ENCODE measurements at places on chromosomes 3 and 15. TPM values are rescaled to one million over a fixed set of nuclear protein-coding genes. Genes with fewer than 3 reads are reported as not detected.

The KIF15 gene
- 0.30 TPM for total RNA-seq

DNA sequence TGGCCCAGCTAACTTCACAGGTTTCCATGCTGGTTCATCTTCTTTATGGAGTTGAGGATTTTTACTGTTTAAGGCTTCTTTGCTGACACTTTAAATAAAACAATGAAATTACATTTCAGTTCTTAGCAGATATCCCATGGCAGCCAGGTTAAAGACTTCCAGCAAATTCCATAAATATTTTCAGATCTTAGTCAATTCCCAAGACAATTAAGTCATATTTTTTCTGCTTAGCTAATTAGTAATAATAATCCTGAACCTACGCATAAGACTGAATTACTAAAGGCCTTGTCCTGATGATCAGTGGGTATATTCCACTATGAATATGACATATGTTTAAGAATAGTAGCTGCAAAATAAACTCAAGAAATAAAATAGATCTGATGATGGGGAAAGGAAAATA is 83.3 kb downstream of the NR2E3 start:
- no peak for DNase-seq

GRCh38 chr15:74220475-74221248 is 15.5 kb upstream of the CCDC33 start:
- no peak for DNase-seq

The ADCY5 gene
- total RNA-seq: 192 TPM

DNA sequence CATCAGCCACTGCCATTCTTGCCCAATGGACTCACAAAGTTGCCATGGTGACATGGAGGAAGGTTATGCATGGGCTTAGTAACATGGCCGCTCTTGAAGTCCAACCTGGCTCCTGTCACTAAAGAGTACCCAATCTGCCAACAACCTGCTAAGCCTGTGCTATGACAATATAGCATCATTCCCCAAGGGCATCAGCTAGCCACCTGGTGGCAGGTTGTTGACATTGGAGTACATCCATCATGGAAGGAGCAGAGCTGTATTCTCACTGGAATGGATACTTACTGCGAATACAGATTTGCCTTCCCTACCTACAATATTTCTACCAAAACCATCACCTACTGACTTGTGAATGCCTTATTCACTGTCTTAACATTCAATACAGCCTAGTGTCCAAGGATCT is 138.9 kb upstream of the RORA start:
- no peak for DNase-seq

The FRMD5 gene
- total RNA-seq: 69.1 TPM

GRCh38 chr3:136931606-136932005 is 26.2 kb upstream of the IL20RB start:
- no peak for DNase-seq

GRCh38 chr3:16236856-16237393 is 27.8 kb downstream of the DPH3 start:
- DNase-seq: no peak

GRCh38 chr3:72559385-72559784 is 288.9 kb downstream of the SHQ1 start:
- no peak for DNase-seq

The CHRNA5 gene
- total RNA-seq: 2.0 TPM

The PCYT1A gene
- 116 TPM for total RNA-seq

- no peak for DNase-seq
These were observed 262.0 kb downstream of the CLSTN2 start for GRCh38 chr3:140196970-140197369.

DNA sequence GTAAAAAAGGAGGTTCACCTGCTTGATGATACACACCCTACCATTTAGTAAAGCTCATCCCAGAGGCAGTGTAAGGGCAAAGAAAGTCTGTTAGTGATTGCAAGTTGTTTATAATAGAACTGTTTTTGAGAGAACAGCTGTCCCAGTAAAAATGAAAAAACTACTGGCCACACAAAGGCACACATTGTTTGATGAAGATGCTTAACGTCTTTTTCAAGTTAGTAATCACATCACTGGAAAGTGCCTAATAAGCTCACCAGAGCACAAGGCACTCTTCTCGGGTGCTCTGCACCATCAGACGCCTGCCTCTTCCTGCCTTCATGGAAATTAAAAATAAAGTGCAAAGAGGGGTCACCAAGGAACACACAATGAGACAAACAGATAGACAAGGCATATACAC is 186.9 kb downstream of the PDZRN3 start:
- DNase-seq: no peak

DNA sequence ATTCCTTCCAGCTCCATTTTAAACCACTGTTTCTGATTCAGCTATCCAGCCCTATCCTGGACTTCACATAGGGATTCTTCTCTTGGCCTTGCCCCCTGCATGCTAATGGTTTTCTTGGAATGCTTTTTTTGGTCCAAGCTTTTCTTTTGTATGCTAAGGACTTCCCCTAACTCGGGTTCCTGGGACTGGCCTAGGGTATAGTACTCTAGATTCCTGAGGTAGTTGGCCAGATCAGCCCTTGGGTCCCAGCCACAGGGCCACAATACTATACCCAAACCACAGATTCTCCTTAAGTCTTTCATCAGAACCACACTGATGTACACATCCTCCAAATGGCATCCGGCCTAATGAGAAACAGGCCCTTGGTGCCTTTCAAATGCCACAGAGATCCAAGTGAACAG is 2.8 kb downstream of the FYCO1 start:
- no peak for DNase-seq

The EFHB gene
- total RNA-seq: 0.59 TPM

The CHRNB4 gene
- not detected for total RNA-seq

The CTXND1 gene
- total RNA-seq: 5.6 TPM

GRCh38 chr3:4948395-4948794 is 30.8 kb upstream of the BHLHE40 start:
- DNase-seq: no peak

The SCAANT1 gene
- total RNA-seq: not detected

The SNTN gene
- total RNA-seq: not detected

DNA sequence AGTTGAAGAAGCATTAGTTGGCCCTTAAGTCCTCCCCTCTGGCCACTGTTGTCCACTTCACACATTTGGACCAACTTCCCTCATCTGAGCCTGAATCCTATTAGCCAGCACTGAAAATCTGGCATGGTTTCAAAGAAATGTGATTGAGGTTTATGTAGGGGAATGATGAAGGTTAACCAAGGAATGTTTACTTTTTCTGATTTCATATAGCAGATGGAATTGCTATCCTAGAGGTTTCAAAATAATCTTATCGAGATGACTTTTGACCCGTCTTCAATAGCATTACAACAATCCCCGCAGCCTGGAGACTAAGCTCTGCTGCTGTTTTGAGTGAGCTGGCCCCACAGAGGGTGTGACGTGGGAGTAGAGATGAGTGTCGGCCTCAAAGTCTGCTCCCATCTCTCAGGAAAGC is 200.8 kb upstream of the IL12A start:
- DNase-seq: no peak

The C3orf52 gene
- total RNA-seq: 5.1 TPM

The TSEN2 gene
- total RNA-seq: 11.1 TPM

DNA sequence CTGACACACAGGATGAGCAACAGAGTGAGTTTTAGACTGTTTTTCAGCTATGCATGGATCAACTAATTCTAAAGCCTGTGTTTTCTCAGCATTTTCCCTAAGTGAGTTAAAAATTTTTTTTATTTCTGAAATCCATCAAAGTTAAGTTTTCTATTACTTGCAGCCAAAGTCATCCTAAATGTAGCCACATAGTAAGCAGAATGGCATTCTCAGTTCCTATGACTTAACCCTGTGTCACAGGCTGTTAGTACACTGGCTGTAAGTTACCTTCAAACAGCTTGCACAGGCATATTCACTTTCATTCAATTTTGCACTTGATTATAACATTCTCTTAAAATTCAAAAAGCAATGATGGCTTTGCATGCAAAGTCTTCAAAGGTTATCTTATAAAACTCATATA is 368.2 kb downstream of the OCA2 start:
- no peak for DNase-seq

The SLC41A3 gene
- 35.6 TPM for total RNA-seq

DNA sequence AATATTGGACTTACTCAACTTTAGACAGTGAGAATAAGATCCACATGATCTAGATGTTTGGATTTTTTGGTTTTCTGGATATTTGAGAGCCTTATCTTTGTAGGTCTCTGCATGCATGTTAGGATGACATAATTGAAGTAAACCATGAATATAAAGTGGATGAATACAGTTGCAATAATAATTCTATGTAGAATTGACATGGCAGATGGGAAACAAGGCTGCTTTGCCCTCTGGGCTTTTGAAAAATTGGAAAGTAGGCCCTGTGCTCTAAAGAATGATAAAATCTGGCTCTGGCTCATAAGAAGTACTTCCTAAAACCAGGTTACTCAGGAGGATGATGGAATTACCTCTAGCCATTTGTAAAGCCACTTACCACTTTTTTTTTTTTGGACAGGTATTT is 86.9 kb downstream of the ZNF609 start:
- DNase-seq: no peak

DNA sequence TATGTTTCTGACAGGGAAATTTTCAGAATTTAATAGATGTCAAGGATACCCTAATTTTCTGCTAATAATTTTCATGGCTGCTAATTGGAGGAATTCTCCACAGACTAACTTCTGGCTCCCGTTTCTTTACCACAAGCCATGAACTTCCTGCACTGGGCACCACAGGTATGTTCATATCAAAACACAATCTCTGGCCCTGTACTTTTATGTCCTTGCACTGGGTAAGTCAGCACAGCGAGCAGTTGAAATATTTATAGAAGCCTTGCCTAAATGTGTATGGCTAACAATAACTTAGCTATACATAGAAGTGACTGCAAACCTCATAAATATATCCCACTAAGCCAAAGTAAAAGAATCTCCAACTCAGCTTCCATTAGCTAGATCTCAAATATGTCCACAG is 246.9 kb downstream of the ZIC1 start:
- no peak for DNase-seq

The CHRFAM7A gene
- total RNA-seq: 3.8 TPM
